Tibial nerve (tissue), 4 donors: ENCODE measurements at places on chromosomes 1 and 21. TPM values are rescaled to one million over a fixed set of nuclear protein-coding genes. Genes with fewer than 3 reads are reported as not detected.

- no peak for DNase-seq
Observed at GRCh38 chr1:234473118-234473517, 5.9 kb downstream of the TARBP1 start.

The CFAP57 gene
- not detected for total RNA-seq

The TNNI3K gene
- total RNA-seq: 2.2 TPM

The ERVH48-1 gene
- not detected for total RNA-seq

- DNase-seq: no peak
Observed at GRCh38 chr1:185393815-185394214, 76.8 kb upstream of the IVNS1ABP start.

DNA sequence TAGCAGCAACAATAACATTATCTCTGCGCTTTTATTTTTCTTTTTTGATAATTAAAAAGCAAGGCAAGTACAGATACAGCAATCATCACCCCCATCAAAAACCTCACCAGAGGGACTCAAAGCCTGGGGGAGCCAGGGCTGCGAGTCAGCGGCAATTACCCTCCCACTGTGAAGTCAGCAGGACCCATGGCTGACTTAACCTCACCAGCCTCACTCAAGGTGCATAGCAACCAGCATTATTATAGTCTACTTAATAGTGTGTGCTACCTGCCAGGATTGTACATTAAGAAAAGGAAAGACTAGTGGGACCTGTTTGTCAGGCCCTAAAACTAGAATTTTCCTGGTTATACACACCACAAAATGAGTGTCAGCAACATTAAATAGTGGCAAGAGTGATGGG lies 28.9 kb upstream of the SERBP1 start:
- DNase-seq: no peak

DNA sequence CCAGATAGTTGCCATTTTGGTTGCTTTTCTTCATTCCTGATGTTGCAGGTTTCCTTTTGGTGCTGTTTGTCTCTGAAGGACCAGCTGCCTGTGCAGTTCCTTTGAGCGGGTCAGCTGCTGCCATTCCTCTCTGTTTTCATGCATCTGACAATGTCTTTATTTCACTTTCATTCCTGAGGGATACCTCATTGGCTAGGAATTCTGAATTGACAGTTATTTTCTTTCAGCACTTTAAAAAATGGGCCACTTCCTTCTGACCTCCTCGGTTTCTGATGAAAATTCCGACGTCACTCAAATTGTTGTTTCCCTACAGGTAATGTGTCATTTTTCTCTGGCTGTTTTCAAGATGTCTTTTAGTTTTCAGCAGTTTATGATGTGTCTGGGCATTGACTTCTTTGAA lies 24.8 kb downstream of the CCSAP start:
- no peak for DNase-seq

The SSBP3 gene
- total RNA-seq: 64.0 TPM

DNA sequence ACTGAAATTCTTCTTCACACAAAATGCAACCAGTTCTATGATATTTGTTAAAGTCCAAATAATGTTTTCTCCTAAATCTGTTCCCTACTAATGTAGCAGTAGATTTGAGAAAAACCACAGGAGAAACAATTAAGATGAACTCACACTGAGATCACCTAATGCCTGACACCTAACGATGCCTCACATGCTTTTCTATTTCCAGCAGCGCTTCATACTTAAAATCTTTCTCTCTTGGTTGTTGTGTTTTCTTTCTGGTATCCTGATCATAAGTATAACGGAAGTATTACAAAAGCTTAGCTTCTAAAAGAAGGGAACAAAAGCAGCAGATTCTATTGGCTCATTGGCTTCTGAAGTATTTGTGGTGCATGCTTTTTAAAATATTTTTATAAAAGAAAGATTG lies 267.2 kb upstream of the SGIP1 start:
- no peak for DNase-seq

The USP33 gene
- total RNA-seq: 108 TPM

The CFAP141 gene
- not detected for total RNA-seq

DNA sequence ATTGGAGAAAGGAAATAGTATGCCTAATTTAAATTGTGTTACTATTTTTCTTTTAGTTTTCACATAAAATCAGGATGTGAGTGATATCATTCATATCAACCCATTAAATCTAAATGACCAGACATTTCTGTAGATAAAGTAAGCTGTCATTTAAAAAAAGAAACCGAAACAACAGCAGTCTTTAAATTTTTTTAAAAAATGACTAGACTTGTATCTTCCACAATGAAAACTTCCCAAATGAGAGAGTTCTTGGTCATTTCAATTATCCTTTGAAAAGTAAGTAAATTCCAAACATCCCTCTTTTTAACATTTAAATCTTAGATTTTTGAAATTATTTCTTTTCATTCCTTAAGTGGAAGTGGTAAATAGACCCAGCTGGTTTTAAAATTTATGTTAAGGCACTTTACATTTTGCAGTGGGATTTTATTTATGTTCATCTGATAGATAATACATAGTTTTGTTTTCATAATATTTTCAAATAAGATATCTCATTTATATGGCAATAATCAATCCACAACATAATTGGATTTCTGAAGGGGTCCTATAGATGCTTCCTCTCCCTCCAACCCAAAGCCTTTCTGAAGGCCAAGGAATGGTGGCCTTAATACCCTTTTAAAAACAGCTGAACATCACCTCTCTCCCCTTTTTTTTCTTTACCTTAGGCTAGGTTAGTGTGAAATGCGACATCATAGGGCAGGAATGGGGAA lies 3.1 kb downstream of the FOXD3 start:
- DNase-seq: no peak

DNA sequence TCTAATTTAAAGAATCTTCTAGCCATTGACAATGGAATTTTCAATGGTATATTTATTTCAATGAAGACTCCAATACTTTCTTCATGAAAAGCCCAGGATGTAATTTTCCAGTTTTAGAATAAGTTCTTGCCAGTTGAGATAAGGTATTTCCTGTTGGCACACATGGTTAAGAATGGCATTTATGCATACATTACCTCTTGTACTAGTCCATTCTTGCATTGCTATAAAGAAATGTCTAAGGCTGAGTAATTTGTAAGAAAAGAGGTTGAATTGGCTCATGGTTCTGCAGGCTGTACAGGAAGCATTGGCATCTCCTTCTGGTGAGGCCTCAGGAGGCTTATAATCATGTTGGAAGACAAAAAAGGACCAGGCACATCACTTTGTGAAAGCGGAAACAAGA lies 1179.6 kb downstream of the AMY1C start:
- no peak for DNase-seq

DNA sequence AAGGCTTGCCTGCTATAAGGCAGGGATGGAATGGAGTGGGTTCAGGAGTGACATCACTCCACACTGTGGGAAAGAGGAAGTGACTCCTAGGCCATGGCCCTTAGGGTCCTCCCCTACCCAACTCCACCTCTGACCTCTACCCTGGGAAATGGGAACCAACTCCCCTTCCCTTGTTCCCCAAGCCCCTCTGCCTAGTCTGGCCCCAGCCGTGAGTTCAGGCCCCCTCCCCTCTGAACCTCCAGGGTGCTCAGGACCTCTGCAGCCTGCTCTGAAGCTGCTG lies 3.8 kb upstream of the GUCA2A start:
- DNase-seq: no peak

DNA sequence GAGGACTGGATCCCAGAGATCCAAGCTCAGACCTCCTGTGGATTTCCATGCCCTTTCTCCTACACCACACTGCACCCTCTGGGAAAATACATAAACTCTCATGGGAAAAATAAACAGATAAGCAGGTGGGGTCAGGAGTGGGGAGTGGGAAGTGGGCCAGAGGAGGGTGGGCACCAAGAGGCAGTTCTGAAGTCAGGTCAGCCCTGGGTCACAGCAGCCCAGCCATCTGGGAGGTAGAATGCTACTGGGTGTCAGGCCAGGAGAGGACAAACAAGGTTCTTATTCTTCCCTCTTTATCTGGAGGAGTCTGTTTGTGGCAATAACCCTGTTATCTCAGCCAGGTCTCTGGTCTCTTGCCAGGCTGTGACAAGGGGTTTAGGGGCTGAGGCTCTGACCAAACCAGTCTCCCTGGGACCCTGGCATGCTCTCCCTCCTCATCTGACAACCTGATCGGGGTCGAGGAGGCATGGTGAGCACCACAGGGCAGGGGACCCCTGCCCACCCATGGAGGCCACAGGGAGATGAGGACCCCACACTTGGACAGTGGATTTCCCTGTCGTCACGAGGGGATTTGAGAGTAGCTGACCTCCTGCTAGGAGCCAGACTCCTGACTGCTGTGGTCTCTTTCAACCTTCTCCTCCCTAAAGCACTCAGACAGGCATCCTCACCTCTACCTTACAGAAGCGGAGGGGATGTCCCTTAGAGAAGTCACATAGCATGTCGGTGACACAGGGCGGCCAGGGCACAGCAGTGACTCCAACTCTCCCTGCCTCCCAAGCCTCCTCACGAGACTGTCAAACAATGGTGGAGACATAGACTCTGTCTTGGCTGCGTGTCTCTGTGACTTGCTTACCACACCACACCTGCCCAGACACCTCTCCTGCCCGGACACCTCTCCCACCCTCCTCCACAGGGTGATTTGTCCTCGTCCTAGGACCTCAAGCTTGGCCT lies 51.3 kb upstream of the IFFO2 start:
- DNase-seq: no peak

DNA sequence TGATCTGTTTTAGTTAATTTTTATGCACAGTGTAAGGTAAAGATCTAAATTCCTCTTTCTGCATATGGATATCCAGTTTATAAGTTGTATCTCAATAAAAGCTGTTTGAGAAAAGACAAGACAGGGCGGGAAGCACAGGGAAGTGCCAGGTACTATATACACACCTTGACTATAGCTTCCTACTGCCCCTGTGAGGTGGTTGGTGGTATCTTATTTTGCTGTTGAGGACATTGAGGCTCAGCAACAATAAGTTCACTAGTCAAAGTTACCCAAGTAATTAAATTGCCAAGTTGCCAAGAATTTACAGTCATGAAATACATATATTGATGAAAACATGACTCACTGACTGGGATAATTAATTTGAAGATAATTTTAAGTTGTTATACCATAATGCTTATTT lies 109.1 kb downstream of the CD247 start:
- DNase-seq: no peak
